Placental pericyte (primary cell): ENCODE measurements at places on chromosomes 3 and 15. TPM values are rescaled to one million over a fixed set of nuclear protein-coding genes. Genes with fewer than 3 reads are reported as not detected.

Gene PLA2G4E
- not detected in 2 replicates for total RNA-seq

Gene TPRG1
- total RNA-seq = 0.57 and 2.6 TPM in 2 replicates

Gene CLDN16
- 0.22 and 0.29 TPM in 2 replicates for total RNA-seq

Gene SLC12A8
- 11.2 and 184 TPM in 2 replicates for total RNA-seq

Gene SLC35G2
- total RNA-seq = 8.3 and 14.5 TPM in 2 replicates

Gene ZNF385D
- total RNA-seq = 0.43 TPM in 1 of 2 replicates, not detected in the other

Gene DNAJA4
- 1.8 and 1.9 TPM in 2 replicates for total RNA-seq
